Glomerular endothelial cell (primary cell): ENCODE measurements at places on chromosomes 16 and 17.

GRCh38 chr17:48804936-48805411 lies 12.1 kb downstream of the TTLL6 start:
- DNase-seq, result no peak

- DNase-seq, result no peak
Measured at GRCh38 chr16:72680732-72681131, 367.2 kb downstream of the ZFHX3 start.

DNA sequence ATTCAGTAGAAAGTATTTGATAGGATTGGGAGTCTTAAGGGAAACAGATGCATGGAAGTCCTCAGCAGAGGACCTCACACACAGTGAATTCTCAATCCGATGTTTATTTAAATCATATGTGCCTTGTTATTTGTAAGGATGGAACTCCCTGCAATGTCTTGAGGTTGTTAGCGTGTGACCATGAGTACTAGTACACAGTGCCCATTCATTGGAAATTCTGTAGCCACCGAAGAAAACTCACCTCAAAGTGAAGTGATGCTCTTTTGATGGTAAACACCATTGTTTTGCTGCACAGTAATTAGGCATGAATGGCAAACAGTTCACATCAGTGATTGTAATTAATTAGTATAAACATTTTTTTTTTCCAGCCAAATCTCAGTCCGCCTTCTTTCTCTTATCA lies 173.6 kb downstream of the MSI2 start:
- DNase-seq, result no peak

DNA sequence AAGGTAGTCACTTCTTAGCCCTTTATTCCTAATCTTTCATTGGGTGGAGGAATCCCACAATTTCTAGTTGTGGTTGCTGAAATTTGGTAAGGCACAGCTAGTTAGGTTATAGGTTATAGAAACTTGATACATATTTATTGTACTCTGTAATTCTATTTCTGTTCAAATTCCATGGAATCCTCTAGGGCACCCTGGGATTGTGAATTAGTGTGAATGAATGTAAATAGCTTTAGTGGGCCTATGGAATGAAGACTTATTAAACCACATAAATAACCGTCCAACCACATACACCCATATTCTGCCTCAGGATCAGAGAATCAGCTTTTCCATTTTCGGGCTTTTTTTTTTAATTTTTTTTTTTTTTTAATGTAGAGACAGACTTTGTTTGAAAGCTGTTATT lies 9.2 kb downstream of the TANC2 start:
- DNase-seq, result no peak

GRCh38 chr16:46843898-46844642 lies 13.1 kb upstream of the C16orf87 start:
- no peak for DNase-seq

DNA sequence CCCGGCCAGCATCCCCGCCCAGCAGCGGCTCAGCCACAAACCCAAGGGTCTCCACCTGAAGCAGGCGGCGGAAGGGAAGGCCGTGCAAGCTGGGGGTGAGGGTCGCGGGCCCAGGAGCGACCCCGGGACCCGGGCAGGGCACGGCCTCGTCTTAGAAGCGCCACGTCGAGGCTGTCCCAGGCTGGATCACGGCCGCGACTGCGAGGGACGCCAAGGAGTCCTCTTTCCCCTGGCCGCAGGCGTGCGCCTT lies 538 bp upstream of the CCNF start:
- no peak for DNase-seq

DNA sequence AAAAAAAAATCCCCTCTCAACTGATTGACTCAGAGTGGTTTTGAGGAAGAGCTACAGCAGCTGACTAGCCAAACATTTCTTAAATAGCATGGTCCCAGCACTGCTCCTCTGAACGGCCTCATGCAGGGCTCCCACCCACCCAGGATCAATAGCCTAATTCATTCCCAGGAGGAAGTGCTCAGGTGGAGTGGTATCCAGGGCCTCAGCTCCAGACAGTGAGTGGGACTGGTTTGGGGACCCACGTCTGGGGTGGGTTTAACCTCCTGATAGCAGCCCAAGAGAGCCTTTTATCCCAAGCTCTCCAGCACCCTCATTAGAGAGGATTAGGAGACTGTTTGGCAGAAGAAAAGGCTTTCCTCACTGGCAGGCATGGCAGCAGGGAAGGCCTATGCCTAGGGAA lies 68.5 kb upstream of the CDH5 start:
- DNase-seq, result no peak

- no peak for DNase-seq
Measured at GRCh38 chr17:81086789-81087551, 52.0 kb downstream of the BAIAP2 start.

DNA sequence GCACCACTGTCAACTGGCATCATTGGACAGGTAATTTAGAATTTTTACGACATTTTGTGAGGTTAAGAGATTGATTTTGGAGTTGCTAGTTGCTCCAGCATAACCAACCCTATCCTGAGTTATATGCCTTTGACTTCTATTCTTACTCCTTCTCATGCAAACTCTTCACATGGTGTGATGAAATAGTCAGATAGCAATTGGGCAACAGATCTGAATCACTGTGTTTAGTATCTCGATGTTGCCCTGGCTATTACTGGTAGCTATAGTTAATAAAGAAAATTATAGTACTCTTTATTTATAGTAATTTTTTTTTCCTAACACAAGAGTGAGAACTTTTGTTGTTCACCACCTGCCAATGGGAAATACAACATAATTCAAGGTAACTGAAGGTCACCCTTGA lies 494.8 kb upstream of the TOM1L1 start:
- DNase-seq, result no peak

DNA sequence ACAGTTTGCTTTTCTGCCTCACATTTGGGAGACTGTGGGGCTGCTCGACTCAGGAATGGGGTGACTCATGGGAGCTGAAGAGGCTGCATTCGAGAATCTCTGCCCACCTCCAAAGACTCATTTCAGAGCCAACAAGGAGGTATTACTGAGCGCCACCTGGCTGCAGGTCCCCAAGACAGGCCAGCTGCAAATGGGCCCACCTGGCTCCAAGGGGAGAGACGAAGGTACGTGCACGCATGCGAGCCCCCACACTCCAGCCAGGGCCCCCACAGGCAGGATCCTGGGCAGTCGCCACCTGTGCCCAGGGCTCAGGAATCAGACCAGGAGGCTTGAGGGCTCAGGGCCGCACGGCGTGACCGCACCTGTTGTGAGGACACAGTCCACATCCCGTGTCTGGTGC lies 6.0 kb downstream of the HAGHL start:
- DNase-seq, result no peak

GRCh38 chr17:20074001-20074400 lies 64.8 kb downstream of the SPECC1 start:
- DNase-seq, result no peak

- no peak for DNase-seq
Measured at GRCh38 chr16:84643674-84644073, 4.6 kb upstream of the KLHL36 start.

DNA sequence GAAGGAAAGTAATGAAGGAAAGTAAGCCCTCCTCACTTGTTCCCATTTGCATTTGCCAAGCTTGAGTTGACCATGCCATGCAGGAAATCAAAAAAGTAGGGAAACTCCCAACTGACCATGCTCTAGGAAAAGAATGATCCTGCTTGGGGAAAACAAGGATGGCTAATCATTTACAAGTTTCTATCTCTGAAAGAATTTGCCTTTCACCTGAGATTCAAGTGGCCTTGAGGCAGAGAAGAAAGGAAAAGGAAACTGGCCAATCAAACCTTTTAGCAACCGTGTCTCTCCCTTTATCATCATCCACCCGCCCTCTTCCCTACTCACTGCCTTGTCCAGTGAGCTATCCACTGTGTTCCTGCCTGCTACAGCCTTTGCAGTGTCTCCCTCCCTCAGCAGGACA lies 757.2 kb upstream of the SOX9 start:
- DNase-seq, result no peak

DNA sequence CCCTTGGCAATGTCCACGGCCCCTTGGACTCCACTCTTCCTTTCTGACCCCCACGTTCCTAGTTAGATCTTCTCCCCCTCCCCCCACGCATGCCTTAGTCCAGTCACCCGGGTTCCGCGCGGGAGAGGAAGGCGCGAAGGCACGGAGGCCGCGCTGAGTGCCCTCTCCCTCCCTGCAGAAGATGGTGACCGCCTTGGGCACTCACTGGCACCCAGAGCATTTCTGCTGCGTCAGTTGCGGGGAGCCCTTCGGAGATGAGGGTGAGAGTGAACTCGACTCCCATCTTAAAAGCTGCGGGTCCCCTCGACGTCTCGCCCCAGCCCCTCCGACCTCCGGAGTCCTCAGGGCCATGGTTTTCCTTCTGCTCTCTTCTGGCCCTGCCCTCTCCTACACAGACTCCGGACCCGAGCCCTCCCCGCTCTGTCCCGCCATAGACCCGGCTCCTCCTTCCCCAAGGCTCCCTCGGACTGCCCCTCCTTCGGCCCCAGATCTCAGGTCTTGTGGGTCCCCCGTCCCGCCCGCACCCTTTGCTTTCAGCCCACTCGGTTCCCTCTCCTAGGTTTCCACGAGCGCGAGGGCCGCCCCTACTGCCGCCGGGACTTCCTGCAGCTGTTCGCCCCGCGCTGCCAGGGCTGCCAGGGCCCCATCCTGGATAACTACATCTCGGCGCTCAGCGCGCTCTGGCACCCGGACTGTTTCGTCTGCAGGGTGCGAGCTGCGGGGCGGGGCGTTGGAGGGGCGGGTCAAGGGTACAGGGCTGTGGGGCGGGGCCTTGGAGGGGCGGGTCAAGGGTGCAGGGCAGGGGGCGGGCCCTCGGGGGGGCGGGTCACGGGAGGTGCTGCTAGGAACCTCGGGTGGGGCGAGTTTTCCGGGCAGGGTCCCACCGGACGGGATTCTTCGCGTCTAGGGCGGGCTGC lies 4.6 kb downstream of the TGFB1I1 start:
- no peak for DNase-seq

- DNase-seq, result no peak
Measured at GRCh38 chr17:73791631-73792030, 147.4 kb upstream of the SDK2 start.

DNA sequence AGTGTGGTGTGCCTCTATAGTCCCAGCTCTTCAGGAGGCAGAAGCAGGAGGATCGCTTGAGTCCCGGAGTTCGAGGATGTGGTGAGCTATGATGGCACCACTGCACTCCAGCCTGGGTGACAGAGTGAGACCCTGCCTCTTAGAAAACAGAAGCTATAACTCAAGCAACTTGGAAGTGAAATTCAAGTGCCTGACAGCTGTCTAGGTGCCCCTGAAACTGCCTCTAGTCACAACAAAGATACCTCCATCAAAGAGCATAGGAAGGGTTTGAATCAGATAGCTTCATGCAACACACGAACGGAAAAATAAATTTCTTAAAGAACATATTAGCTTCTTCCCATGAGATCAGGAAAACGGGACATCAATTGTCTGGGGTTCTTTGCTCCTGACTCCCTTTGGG lies 860 bp upstream of the PLCG2 start:
- DNase-seq, result no peak

GRCh38 chr16:78290395-78290794 lies 190.9 kb downstream of the WWOX start:
- no peak for DNase-seq

DNA sequence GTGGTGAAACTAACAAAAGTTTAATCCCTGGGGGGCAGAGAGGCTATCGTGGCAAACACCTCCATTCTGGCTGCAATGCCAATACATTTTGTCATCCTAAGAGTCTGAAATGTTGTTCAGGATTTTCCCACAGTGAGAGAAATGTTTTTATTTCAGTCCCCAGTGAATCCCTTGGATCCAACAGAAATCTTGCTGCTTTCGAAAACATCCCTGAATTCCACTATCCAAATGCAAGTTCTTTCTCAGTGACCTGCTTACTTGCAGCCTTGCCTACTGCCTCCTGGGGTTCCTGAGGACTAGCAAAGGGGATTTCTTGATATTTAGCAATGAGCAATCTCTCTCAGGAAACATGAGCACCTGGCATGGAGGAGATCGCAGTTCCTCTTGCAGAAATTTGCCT lies 202.1 kb upstream of the IRX3 start:
- DNase-seq, result no peak

GRCh38 chr16:5589812-5590373 lies 492.3 kb upstream of the EEF2KMT start:
- no peak for DNase-seq

- no peak for DNase-seq
Measured at GRCh38 chr17:37117373-37118142, 168.8 kb downstream of the AATF start.

DNA sequence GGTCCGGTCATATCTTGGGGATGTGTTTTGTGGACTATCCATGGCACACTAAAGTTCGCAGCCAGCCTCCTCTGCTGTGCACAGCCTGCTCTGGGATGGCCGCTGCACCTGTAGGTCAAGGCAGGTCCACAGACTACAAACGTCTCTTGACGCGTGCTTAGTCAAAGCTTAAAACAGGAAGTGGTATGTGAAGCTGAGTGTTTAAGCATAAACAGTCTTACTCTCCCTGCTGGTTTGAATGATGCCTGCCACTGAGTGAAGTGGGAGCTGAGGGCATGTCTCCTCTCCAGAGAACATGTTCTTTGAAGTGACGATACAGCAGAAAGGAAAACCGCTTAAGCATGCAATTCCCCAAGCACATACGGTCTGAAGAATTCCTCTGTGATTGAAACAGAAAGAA lies 365.6 kb downstream of the SLC39A11 start:
- no peak for DNase-seq

DNA sequence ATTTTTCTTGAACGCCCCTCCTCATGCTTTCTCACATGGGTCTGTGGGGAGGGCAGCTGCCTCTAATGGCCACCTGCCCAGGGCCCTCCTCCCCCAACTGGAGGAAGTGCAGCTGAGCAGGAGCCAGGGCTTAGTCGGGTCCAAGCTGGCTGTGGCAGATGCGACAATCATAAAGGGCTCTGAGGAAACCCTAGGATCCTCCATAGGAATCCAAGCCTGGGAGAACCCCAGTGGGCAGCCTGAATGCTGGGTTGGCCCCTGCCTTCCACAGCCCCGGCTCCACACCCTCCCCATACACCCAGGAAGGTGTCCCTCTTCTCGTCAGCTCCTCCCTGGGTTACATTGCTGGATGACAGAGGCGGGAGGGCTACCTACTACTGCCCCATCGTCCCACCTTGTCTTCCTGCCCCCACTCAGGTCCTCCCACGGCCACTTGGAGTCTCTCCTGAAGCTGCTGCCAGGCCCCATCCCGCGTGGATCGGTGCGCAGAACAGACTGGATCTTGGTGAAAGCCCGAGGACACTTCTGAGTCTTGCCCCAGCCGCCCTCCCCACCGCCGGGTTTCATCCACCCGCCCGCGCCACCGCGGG lies 15.6 kb upstream of the CBFB start:
- DNase-seq, result no peak

- no peak for DNase-seq
Measured at GRCh38 chr17:62807812-62808575, at the start of gene MARCHF10. TSS of gene MARCHF10 (minus strand) at chr17:62808314. CDS start at chr17:62801735, 6,579 bp downstream.

DNA sequence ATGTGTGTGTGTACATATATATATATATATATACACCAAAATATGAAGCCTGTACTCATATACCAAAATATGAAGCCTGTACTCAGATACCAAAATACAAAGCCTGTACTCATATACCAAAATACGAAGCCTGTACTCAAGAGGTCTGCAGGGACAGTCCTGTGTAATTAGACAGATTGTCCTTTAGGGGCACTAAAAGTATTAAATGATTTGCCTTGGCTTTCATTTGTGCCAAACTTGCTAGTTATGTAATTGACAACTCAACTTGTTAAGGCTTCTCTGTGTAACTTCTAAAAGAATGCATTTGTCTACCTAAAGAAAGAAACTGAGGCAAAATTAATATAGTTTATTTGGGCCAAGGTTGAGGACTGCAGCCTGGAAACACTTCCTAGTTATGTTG lies 30.8 kb upstream of the DHX40 start:
- DNase-seq, result no peak
